Renal cortex interstitium (tissue), 15 donors: ENCODE measurements at places on chromosomes 7 and 10.

- DNase-seq, result no peak
Measured at GRCh38 chr7:122535086-122535485, 163.8 kb downstream of the RNF133 start.

GRCh38 chr7:17532861-17533404 lies 234.5 kb downstream of the AHR start:
- DNase-seq, result no peak

DNA sequence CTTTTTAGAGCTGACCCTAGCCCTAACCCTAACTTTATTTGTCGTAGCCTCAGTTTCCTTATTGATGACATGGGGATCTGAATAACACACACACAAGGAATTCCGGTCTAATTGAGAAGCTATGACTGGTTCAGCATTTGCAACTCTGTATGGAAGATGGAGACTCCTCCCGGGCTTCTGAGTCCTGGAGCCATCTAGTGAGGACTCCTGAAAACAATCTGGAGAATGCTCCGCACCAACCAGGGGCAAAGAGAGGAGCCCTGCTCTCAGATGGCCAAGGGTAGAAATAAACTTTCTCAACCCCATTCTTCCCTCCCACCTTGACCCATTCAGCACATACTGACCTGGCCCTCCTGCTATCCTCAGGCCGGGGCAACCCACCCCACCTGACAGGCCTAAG lies 26.4 kb downstream of the MBL2 start:
- no peak for DNase-seq

- DNase-seq, result no peak
Measured at GRCh38 chr7:9324513-9324912, 891.1 kb downstream of the NXPH1 start.

- no peak for DNase-seq
Measured at GRCh38 chr10:121611393-121612159, 13.3 kb upstream of the FGFR2 start.

DNA sequence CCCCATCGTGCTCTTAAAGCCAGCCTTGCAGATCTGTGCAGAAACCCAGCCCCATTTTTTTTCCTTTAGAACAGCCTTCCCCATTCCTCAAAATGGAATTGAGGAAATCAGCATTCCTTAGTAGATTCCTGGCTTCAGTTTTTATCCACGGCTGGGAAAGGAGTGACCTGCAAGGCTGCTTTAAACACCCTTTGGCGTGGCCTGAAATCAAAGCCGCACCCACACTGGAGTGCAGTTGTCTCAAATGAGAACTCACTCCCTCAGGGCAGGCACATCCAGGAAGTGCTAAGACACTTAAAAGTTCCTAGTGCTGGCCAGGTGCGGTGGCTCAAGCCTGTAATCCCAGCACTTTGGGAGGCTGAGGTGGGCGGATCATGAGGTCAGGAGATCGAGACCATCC lies 34.8 kb downstream of the HTR5A start:
- DNase-seq, result no peak

DNA sequence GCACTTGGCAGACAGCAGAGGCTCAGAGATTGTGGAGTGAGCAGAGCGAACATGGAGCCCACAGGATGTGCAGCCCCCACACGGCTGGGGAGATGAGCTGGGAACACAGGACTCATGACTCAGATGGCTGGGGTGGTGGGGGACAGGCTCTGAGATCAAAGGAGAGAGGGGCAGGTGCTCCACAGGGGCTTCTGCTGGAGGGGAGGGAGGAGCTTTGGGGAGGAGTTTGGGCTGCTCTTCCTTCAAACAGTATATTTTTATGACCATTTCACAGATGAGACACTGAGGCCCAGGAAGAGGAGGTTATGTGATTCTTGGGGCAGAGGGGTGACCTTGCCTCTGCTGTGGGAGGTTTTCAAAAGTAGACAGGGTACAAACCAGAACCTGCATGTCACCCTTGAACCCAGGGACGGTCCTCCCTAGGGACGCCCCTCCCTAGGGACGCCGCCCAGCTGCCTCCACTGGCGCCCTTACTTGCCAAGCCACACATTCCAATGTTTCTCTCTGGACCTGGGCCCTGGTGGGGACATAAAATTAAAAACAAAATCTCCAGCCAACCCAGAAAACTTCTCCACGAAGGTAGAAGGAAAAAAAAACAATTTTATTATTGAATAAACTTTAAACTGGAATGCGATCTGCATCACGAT lies 981 bp upstream of the CRYGN start:
- DNase-seq, result no peak

- no peak for DNase-seq
Measured at GRCh38 chr7:116521046-116521664, 3.7 kb upstream of the CAV1 start.

DNA sequence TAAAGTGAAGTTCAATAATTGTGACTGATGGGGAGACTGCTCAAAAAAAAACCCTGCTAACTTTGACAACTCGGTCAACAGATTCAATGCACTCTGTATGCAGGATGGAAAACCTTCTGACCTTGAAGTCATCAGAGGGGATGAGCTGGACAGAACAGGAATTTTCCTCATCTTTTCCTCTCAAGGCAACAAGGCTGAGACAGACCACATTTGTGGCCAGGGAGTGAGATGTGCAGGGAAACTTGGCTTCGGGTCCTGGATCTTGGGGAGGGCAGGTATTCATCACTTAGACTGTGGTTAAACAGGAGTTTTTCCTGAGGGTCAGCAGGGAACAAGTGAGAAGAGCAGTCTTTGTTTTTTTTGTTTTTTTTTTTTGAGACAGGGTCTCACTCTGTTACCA lies 100.6 kb downstream of the BAMBI start:
- DNase-seq, result no peak

- peak; percentile 53 for DNase-seq
Measured at GRCh38 chr10:103278862-103279298, 1.9 kb downstream of the INA start.

DNA sequence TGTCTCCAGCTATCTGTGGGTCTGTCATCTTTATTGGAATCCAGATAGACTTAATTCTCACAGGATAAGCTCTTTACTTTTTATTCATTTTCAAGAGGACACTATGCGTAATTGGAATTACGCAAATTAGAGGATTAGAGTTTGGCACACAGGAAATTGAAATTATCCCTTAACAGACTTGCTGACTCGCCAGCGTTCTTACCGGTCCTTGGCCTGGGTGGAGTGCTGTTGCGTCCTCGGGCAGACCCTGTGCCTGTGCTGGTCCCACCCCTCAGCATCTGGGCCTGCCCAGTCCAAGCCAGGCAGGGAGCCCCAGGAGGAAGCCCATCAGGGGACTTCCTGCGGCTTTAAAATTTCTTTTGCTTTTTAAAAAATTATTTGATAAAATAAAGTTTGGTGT lies 101.8 kb downstream of the MKI67 start:
- no peak for DNase-seq

DNA sequence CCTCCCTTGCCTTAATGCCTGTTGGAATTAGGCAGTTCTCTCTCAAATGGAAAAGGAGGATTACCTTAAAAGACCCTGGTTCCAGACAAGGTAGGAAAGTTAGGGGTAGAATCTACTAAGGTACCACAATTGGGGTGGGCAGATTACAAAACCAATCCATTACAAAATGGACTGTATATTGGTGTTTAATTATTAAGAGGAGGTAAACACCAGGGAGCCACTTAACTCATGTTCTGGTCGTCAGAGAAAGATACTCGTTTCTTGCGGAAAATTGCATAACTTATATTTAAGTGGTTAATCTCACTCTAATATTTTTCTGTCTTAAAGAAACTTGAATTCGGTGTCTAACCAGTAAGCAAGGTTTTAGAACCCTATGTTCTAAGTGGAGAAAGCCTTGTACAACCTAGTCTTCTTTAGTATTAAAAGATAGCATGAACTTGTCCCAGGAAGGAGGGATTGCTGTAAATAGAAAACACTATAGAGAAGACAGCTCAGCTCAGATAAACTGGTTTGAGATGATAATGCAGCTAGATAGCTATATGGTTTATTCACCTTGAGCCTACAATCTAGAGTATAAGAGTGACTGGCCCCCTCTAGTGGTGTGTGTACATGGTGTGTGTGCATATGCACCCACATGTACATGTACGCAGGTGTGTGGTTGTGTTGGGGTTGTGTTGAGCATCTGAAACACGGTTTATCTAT lies 58.0 kb upstream of the STRIP2 start:
- no peak for DNase-seq

GRCh38 chr10:23568996-23569395 lies 130.1 kb downstream of the OTUD1 start:
- DNase-seq, result no peak

DNA sequence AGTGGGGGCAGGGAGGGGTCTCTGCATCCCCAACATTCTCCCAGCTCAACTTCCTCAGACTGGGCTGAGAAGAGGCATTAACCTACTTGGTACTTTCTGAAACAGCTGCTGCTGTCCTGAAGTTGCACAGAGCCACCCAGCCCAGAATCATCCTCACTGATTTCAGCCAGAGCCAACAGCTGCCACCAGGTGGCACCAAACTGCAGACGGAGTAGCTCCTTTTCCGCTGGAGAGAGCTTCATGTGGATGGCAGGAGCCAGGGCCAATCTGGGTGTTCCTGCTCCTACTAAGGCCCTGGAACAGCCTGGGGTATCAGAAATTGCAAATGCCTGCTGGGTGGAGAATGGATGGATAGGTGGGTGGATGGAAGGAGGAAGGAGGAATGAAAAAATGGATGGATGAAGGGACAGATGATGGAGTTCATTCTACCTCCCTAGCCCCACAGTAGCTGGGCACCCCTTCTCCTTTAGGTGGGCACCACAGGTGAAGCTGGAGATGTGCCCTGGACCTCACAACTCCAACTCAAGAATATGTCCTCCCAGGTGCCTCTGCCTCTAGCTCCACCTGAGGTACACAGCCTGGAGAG lies 11.8 kb upstream of the DRGX start:
- peak; percentile 56 for DNase-seq

GRCh38 chr7:47945261-47946015 lies 2.8 kb downstream of the PKD1L1 start:
- DNase-seq, result peak; percentile 51

GRCh38 chr10:79490400-79491142 lies 21.8 kb upstream of the EIF5AL1 start:
- peak; percentile 70 for DNase-seq

DNA sequence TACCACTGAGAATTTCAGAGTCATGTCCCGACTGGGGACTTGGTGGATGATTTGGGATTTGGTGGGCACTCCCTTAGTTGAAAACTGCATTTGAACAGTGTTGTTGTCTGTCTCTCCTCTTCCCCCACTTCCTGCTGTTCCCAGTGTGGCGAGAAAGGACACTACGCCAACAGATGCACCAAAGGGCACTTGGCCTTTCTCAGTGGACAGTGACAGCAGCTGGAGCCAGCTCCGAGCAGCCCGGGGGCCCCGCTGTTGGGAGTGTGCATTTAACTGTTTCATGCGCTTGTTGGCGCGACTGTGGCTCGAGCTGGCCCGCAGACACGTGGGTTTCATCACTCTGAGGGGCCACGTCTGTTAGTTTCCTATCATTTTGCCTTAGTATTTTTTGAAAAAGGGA lies 9.7 kb downstream of the ATP5MF start:
- no peak for DNase-seq

- no peak for DNase-seq
Measured at GRCh38 chr7:150413640-150414081, 34.5 kb downstream of the ZNF775 start.

- no peak for DNase-seq
Measured at GRCh38 chr10:77359287-77359691, 278.3 kb downstream of the KCNMA1 start.

- no peak for DNase-seq
Measured at GRCh38 chr7:140581411-140581810, 59.2 kb downstream of the DENND2A start.
